ENCODE measurements at places on chromosomes 2 and 18. TPM values are rescaled to one million over a fixed set of nuclear protein-coding genes. Genes with fewer than 3 reads are reported as not detected.

GRCh38 chr18:57544936-57545660 lies 41.4 kb downstream of the FECH start:
- no peak for DNase-seq

DNA sequence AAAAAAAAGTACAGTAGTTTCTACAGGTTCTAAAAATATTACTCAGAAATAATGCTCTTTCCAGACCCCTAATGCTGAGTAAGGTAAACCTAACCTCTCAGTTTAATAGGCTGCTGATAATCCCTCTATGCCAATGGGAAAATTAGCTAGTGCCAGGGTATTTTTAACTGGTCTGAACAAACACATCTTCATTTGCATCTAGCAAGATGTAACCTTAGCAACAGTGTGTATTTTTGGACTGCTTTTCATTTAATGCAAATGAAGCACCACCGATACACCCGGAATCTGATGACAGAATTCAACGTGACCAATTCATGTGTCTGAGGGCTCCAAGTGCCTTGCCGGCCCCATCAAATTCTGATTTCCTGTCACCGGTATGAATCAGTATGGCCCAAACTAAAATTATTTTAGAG lies 47.4 kb upstream of the CYRIA start:
- DNase-seq, result no peak

DNA sequence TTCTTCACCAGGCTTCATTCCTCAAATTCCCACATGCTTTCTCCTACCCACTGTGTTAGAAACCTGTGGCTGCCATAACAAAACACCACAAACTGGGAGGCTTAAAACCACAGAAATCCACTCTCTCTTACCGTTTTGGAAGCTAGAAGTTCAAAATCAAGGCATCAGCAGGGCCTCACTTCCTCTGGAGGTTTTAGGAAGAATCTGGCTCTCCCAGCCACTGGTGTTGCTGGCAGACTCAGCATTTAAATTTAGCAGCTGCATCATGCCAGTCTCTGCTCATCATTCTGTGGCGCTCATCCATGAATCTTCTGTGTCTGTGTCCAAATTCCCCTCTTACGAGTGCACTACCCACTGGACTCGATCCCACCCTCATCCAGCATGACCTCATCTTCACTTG lies 248.5 kb downstream of the ZNF516 start:
- DNase-seq, result no peak

GRCh38 chr2:204032301-204032700 lies 95.7 kb downstream of the ICOS start:
- DNase-seq, result no peak

DNA sequence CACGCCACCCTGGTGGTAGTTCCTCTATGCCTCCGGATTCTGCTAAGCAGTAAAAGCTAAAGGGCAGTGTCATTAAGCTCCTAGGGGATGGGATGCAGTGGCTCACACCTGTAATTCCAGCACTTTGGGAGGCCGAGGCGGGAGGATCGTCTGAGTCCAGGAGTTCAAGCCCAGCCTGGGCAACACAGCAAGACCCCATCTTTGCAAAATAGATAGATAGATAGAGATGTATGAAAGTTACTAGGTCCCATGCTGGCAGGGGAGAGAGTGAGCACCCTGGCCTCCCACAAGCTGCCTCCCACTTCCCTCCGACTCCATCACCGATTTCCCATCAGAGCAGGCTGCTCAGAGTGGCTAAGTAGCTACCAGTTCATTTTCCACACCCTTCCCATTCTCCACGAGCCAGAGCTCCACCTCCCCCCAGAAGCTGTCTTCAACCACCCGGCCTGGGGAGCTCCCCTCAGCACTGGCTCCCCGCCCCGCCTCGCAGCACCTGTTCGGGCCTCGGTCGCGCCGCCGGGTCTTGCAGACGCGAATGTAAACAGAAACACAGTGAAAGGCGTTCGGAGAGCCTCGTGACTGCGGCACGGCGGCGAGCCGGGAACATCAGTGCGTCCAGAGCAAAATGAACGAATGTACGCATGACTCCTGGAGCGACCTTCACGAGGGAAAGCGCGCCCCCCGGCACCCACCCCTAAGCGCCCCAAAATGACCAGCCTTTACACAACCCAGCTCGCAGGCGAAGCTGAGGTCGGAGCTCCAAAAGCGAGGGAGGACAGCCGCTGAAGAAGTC lies 598 bp upstream of the CEP68 start:
- DNase-seq, result no peak

- no peak for DNase-seq
These were observed 40.8 kb downstream of the PID1 start for GRCh38 chr2:229230256-229230655.

- no peak for DNase-seq
These were observed 222.9 kb upstream of the FN1 start for GRCh38 chr2:215658635-215659305.

GRCh38 chr2:105928086-105928485 lies 183.4 kb downstream of the NCK2 start:
- DNase-seq, result no peak

DNA sequence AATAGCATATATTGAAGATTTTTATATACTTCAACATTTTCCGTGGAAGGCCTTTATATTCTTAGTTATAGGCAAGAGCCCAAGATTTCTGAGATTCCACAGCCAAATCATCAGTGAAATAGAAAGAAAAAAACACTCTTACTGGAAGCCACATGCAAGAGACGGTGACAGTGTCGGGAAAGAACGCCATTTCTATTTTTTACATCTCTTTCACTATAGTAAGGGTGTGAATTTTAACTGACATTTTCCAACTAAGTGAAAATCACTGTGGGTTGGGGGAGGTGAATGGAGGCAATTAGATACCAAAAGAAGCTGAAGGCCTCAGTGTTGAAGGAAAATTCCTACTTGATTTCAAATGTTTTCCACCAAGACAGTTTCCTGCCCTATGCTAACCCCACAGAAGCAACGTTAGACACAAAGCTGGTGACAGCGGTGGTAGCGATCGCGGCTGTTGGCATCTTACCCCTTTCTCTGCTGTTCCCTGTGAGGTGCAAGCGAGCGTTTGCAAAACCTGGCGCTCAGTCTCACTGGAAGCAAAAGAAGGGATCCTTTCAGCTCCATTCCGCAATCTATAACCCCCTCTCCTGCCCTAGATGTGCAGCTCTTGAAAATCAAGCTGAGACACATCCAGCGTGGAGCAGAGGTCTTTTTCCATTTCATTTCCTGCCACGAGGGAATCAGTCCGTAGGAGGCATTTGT lies 20.0 kb downstream of the ID2 start:
- DNase-seq, result no peak

DNA sequence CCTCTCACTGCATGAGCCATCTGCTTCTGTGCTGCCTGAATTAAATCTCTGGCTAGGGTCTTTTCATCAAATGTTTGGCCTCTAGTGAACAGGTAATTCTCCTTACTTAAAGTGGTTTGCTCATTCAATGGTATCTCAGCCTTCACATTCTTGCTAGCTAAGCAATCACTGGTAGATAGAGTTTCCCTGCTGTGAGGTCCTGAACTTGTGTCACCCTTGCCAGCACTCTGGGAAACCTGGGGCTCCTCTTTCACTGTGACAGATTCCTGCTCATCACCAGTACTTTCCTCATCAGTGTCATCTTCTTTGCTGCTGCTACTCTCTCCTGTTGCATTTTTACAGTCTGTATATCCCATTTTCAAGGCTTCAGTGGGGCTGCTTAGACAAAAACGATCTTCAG lies 69.1 kb upstream of the DTNB start:
- DNase-seq, result no peak

DNA sequence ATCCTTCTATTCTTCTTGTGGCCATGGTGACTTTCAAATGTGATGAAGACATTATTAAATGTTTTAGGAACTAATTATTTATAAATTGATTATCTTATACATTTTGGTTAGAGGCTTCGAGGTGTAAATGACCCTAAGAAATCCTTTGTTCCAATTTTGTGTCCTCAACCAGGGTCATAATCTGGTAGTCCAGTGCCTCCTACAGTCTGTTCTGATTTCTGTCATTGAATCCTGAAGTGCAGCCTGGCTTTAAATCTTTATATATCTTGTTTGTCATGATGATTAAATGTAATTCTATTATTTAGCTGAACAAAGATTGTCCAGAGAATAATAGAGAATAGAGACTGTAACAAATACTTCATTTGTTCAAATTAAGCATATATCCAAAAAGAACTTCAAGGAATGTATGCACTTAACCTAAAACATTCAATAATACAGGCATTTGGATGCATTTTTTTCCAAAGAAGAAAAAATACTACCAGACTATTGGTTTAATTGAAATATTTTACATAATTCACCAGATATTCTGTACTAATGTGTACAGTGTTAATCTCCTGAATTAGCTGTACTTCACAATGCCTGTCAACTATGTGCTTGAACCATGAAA lies 89.8 kb downstream of the PRPF40A start:
- DNase-seq, result no peak

- DNase-seq, result no peak
These were observed 157.0 kb downstream of the MGAT5 start for GRCh38 chr2:134410831-134411231.

DNA sequence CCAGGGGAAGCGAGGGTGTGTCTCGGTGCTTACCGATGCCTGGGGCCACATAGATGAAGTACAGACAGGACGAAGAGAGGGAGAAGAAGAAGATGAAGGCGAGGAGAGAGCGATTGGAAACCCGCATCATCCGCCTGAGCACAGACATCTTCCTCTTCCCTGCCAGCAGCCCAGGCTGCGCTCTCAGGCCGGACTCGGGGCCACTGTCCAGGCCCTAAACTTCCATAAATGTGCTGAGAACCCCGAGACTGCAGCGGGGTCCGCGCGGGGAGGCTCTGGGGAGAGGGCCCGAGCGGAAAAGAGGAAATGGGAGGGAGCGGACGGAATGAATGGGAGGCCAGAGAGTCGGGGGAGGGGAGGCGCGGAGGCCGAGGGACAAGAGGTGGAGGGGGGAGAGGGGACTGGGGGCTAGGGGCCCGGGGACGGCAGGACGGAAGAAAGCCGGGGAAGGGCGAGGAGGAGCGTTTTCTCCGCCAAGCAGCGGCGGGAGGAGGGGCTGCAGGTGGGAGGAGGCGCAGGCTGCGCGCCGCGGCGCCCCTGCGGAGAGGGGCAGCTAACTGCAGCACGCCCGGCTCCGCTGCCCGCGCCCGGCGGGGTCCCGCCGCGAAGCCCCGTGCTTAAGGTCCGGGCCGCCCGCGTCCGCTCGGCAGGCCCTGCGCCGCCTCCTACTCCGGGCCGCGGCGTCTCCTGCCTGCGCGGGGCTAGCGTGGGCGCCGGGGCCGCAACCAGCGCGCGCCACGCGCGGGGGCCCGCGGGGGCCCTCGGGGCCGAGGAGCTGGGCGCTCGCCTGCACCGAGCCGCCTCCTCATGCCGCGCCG lies at the start of gene B4GALT6:
Gene B4GALT6 (minus strand): TSS at position 303 of the 818 bp plus-strand sequence. CDS start 155 bp downstream, at position 148.
- DNase-seq, result no peak

- no peak for DNase-seq
These were observed 78.4 kb upstream of the SALL3 start for GRCh38 chr18:78900938-78901909.

DNA sequence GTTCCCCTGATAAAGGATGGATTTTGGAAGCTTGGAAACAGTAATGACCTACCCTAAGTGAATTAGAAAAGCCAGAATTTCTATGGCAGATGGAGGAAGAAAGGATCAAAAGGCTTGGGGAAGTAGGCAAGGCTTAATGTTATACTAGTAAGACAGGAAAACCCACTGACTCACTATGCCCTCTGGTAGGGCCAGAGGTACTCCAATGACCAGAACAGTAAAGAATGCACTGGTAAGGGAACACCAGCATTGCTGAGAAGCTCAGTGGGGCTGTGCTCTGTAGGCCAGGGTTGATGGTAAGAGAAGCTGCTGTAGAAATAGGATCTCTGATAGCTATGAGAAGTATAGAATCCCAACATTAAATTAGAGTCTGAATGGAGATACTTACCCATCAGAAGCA lies 126.4 kb downstream of the GFPT1 start:
- no peak for DNase-seq

GRCh38 chr2:168641636-168642035 lies 160.8 kb upstream of the NOSTRIN start:
- no peak for DNase-seq

DNA sequence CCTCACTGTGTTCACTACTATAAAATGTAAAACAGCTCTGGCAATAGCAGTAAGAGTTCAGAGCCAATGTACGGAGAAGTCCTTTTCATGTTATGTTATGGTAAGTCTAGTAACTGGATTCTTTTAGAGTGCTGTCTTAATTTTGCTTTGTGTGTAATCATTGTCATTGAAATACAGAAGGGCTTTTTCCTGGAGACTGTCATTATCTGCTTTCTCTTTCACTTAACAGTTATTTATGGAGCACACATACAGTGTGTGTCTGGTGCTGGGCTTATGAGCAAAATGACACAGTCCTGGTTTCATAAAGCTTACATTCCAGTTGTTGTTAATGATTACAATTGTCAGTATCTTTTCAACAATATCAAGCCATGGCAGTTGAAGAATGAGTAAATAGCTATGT lies 95.5 kb downstream of the CCDC102B start:
- no peak for DNase-seq

- DNase-seq, result peak; percentile 42
These were observed 198.9 kb downstream of the ACKR3 start for GRCh38 chr2:236768393-236769140.

DNA sequence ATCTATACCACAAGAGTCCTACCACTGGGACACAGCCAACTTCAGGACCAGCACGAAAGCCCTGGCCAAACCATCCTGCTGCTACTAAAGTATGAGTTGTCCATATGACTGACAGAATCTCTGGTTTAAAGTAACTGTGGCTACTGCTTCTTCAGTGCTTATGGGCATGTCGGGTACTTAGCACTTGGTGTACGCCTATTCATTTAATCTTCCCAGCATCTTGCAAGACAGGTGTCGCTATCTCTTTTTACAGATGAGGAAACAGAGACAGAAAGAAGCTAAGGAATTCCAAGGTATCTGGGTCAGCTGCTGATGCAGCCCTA lies 203.4 kb upstream of the ID2 start:
- no peak for DNase-seq

DNA sequence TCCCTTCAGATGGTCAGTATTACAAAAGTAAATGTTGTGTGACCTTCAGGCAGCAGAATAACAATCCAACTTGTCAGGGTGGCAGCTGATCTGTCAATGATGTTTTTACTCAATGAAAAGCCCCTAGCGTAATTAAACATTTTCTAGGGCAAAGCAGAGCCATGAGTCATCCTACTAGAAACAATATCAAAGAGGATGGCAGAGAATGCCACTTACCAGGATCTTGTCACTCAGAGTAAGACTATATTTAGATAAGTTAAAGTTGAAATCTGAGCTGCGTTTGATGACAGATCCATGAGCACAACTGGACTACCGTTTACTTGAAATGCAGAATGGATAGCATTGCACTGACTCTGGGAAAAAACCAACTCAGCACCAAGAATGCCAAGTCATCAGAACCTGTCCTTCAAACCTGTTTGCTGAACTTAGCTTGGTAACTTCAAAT lies 612.6 kb upstream of the ACVR2A start:
- no peak for DNase-seq

- no peak for DNase-seq
These were observed 22.7 kb upstream of the ETAA1 start for GRCh38 chr2:67374481-67374880.

Gene NPAS2
- polyA plus RNA-seq, result 11.2 TPM

Gene DLX1
- polyA plus RNA-seq, result 5.9 TPM

Gene TEX44
- not detected for polyA plus RNA-seq

Gene AKAIN1
- polyA plus RNA-seq, result not detected

Gene LYG1
- 0.64 TPM for polyA plus RNA-seq

Gene EIPR1
- polyA plus RNA-seq, result 36.8 TPM
